ENCODE measurements at places on chromosomes 16 and 17. TPM values are rescaled to one million over a fixed set of nuclear protein-coding genes. Genes with fewer than 3 reads are reported as not detected.

DNA sequence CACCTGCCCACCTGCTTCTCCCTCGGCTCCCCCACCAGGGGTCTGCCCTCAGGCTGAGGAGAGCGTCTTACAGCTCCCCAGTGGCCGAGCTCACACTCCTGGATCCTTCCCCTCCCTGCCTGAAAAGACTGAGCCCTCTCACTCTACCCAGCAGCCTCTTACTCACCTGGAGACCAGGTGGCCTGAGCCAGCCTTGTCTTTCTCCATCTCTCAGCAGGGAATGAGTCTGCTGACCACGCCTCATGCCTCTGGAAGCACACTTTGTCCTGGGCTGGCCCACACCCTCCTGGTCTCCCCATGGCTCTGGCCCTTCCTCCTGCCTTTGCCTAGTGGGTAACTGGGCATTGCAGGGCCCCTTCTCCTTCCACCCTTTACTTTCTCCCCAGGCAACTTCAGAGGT lies 177.2 kb downstream of the ENGASE start:
- DNase-seq = no peak

DNA sequence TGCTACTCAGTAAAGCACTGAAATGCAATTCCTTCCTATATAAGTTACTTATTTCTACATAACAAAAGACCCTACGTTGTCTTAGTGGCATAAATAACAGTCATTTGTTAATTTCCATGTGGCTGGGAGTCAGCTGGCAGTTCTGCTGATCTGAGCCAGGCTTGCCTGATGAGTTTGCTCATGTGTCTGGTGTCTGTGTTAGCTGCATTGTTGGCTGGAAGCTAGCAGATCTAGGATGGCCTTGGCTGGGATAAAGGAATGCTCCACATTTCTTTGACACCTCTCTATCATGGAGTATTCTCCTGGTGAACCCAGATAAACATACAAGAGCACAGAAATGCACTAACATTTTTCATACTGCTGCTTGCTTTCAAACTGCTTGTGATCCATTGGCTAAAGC lies 264.4 kb upstream of the MON1B start:
- no peak for DNase-seq

DNA sequence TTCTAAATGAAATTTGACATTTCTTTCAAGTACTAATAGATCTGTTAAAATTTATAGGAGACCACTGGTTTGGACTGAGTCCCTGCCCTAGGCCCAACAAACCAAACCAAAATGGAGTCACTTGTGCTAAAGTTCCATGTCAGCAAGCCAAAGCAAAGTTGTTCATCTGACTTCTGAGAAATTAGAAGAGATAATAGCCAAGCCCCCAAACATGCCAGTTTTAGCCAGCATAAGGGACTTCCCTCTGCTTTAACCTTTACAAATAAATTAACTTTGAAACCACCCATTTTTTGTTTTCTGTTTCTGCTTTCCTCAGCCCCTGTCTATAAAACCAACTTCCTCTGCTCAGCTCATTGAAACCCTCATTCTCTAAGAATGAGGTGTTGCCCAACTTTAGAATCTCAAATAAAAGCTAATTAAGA lies 18.9 kb downstream of the CDR2 start:
- no peak for DNase-seq

- no peak for DNase-seq
Measured at GRCh38 chr17:3551189-3551588, 6.4 kb downstream of the TRPV3 start.

DNA sequence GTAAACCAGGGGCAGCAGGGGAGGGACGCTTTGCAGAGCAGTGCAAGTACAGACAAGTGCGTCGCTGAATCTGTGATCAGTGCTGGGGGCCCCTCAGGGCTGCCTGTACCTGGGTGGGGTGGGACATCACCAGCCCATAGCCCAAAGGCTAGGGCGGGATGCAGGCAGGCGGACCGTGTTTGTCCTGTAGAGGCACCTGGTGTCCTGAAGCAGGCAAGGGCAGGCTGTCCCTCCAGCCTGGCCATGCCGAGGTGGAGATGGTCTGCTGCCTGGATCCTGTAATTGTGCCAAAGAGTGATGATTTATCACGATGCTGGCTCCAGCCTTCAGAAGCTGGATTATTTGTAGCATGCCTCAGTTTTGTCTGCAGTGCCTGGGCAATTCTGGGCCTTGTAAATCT lies 137.9 kb upstream of the GSE1 start:
- no peak for DNase-seq

DNA sequence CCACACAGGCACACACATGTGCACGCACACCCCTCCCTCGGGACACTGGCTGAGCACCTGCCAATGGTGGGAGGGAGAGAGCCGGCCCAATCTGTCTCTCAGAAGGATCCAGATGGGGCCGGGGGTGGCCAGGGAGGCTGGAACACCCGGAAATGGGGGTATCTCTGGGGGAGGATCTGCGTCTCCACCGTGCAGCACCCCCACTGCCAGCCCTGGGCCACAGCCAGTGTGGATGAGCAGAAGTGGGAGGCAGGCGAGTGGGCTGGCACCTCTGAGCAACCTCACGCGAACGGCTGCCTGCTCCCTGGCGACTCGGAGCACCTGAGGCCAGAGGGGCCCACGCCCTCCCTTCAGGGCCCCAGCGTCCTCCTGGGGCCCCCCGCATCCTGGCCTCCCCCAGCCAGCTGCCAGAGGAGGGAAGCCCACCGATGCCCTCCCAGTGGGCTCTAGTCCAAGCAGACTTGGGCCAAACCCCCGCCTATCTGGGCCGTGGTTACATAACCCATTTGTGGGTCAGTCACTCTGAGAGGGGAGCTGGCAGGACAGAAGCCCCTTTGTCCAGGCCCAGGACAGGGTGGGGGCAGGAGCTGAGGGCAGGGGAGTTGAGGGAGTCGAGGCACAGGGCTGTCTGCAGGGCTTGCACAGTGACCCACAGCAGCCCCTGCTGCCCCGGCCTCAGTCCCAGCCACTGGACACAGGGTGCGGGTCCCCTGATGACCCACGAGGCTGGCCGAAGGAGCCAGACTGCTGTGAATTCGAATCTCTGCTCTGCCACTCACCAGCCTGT lies 5.6 kb downstream of the CASKIN1 start:
- DNase-seq = no peak

GRCh38 chr16:78503602-78504001 lies 404.1 kb downstream of the WWOX start:
- no peak for DNase-seq

DNA sequence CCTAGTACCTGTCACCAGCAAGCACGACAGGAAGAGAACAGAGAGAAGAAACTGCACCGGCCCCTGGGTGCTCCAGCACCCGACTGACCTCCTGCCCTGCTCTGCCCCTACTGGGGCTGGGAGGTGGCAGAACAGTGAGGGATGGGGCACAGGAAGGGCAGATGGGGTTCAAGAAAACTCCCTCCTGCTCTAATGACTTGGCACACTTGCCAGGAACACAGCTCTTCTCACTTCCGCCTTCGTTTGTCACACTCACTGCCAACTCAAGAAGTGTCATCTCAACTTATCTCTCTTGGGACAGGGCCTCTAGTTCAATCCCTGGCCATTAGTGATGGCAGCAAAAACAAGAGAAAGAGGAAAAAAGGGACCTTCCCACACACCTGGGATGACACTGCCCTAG lies 42.7 kb upstream of the ICAM2 start:
- no peak for DNase-seq

GRCh38 chr17:82263641-82264040 lies 9.9 kb downstream of the CSNK1D start:
- DNase-seq = no peak

GRCh38 chr17:56798916-56799315 lies 34.8 kb downstream of the C17orf67 start:
- DNase-seq = no peak

GRCh38 chr17:48728232-48729231 lies at the start of gene HOXB13:
Gene HOXB13 (minus strand): TSS chr17:48728750. CDS start chr17:48728593, 157 bp downstream.
- no peak for DNase-seq

DNA sequence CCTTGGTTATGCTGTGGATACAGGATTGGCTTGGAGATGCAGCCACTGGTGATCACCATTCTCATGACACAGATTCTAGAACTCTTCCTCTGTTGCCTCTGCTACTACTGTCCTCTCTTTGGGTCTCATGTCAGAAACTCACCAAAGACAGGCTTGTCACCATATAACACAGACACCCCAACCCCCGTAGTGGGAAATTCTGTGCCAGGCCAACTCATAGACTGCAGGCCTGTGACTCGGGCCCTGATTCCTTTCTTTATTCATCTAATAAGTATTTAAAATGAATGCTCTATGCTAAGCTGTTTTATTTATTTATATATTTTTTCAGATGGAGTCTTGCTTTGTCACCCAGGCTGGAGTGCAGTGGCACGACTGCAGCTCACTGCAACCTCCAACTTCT lies 9.5 kb downstream of the CYB5D2 start:
- no peak for DNase-seq

GRCh38 chr17:36684134-36684533 lies 82.8 kb downstream of the MRM1 start:
- DNase-seq = no peak

- DNase-seq = no peak
Measured at GRCh38 chr17:73566905-73567782, 77.1 kb downstream of the SDK2 start.

- DNase-seq = no peak
Measured at GRCh38 chr16:66286527-66286926, 80.0 kb upstream of the CDH5 start.

- no peak for DNase-seq
Measured at GRCh38 chr17:50394711-50395110, 2.6 kb downstream of the LRRC59 start.

- no peak for DNase-seq
Measured at GRCh38 chr16:70704586-70704985, 18.7 kb upstream of the MTSS2 start.

DNA sequence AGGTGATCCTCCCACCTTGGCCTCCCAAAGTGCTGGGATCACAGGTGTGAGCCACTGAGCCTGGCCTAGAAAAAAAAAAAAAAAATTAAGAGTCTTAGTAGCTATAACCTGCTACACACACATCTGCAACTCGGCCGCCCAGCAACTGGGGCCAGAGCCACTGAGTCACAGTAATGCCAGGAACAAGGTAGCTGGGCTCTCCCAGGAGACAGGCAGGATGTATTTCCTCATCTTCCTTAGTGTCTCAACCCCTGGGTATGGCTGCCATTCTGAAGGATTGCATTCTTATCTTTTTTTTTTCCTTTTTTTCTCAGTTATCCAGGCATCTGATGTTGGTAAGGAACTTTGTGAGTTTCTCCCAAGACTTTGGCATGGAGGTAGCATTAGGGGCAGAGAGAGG lies 7.1 kb upstream of the PSMD3 start:
- DNase-seq = no peak

- DNase-seq = no peak
Measured at GRCh38 chr16:67673712-67674580, 7.3 kb downstream of the C16orf86 start.

GRCh38 chr16:59655031-59655430 lies 920.9 kb upstream of the GOT2 start:
- DNase-seq = no peak

DNA sequence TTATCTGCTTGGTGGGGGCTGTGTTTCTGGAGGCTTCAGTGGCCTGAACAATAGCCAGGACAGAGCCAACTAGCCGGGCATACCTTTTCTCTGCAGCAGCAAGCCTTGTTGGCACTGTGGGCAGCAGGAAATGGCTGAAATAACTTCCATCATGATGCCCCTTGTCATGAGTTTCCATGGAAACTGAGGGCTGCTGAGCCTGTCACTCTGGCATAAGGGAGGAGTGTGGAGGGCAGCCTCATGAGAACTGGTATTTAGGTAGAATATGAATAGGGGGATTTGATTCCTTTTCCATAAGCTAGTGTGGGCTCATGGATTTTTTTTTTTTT lies 39.4 kb downstream of the PLCG2 start:
- DNase-seq = no peak

DNA sequence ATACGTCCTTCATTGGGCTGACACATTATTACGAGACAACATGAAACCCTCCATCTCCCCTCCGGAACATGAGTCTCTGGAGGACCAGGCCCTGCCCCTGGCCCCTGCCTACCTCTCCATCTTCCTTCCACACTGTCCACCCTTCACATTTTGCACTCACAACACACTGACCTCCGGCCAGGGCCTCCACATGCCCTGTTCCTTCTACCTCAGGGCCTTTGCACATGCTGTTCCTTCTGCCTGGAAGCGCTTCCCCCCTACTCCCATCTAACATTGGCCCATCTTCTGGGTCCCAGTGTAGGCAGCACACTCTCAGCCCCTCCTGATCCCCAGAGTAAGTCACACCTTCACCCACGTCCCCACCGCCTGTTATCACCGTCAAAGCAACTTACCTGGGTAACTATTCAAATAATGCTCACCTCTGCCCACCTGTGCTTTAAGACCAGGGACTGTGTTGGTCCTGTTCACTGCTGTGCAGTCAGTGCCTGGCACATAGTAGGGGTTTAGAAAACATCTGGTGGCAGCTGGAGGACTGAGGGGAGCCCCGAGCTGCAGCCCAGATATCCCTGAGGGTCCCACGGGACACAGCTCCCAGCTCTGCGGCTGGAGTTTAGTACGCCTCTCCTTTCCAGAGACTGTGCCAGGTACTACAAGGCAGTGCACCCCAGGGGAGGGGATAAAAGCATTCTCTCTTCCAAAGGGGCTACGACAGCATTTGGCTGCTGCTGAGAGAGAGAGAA lies 27.2 kb downstream of the RPH3AL start:
- peak; percentile 53 for DNase-seq

DNA sequence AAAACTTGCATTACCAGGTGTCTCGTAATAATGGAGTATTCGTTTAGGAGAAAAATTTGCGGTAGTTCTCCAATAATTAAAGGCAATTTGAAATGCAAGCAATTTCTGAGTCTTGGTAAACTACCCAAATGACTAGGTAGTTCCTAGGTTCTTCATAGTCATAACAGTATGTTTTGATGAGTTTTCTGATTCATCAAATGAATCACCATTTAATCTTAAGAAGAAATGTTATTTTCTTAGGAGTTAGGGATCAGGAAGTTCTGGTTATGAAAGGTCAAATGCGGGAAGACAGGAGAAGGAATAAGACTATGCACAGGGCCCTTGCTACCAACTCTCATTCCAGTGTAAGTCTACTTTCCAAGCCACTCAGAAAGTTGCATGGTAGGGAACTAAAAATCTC lies 221.5 kb upstream of the SOX9 start:
- DNase-seq = no peak

GRCh38 chr17:74712756-74713155 lies at the start of gene CD300LF:
Gene CD300LF (minus strand): TSS chr17:74712923. CDS start chr17:74712866, 57 bp downstream.
- no peak for DNase-seq

GRCh38 chr16:50644729-50645128 lies 36.4 kb downstream of the SNX20 start:
- no peak for DNase-seq

DNA sequence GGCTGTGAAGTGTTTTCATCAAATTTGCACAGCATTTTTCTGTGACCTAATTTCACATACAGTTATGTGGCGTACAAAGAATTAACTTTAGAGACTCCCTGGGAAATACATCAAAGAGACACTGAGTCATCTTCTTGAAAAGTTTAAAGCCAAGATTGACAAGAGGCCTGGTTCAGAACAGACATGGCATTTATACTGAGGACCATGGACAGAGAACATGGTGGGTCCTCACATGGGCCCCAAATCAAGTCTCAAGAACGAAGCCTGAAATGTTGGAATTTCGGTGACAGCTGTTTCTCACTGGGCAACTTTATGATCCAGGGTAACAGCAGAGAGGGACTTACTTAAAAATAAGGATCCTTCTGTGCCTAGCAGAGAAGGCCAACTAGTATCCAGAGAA lies 311.5 kb upstream of the KCNJ16 start:
- DNase-seq = no peak

Gene GPR142
- total RNA-seq = not detected

Gene C16orf54
- not detected for total RNA-seq

Gene TAOK2
- 56.6 TPM for total RNA-seq

Gene CRISPLD2
- 1.7 TPM for total RNA-seq

Gene ITGB3
- total RNA-seq = 11.4 TPM

Gene NTN1
- total RNA-seq = 4.0 TPM

Gene KRTAP4-4
- not detected for total RNA-seq

Gene CDH3
- 1.1 TPM for total RNA-seq

Gene ACLY
- 181 TPM for total RNA-seq

Gene ATP2A1
- total RNA-seq = 1.8 TPM

Gene NEUROD2
- not detected for total RNA-seq

Measured in chondrocyte (in vitro differentiated cells).